ENCODE measurements at places on chromosomes 1 and 21.

DNA sequence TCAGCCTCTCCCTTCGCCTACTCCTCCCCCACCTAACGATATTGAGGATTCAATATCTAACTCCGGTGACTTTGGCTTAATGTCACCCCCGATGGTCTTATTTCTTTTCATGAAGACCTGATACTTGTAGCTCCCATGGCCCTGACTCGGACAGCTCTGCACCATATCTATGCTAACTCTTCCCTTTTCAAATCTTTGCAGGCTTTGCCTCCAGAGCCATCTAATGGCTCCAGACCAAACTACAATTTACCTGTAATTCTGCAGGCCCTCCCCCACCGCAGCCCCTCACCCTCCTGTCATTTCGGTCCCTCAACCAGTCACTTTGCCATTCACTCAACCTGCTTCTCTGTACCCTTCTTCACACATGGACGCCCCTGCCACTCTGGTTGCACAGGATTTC lies 7.9 kb upstream of the GSTM5 start:
- DNase-seq: no peak

- peak; percentile 31 for DNase-seq
Observed at GRCh38 chr21:33069994-33070743, at the start of gene OLIG1. Gene OLIG1 (plus strand): TSS chr21:33070141. CDS start chr21:33070247, 106 bp downstream.

- no peak for DNase-seq
Observed at GRCh38 chr1:178599745-178600144, 86.8 kb downstream of the TEX35 start.

DNA sequence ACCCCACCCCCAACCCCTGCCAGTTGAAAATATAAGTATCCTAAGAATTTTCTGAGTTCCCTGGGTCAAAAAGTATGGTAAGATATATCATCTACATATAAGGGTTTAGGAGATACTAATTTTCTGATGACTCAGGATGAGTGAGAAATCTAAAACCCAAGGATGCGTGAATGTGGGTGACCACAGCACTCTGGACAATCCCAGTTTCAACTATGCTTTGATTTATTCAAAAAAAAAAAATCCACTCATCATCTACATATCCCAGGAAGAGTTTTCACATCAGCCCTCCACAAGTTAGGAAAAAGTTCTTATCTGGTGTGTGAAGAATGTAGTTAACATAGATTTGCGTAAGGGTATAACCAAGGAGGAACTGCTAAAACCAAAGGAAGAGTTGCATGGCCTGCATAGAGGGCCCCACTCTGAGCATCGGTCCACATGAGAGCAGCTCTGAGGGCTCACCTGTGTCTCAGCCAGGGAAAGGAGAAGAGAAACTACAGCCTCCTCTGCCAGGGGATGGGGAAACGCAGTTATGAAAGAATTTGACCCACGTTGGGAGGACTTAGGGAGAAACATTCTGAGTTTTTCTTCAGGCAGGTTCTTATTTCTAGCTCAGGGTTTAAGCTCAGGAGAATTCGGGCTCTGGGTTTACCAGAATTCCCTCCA lies 18.8 kb downstream of the LAMB3 start:
- no peak for DNase-seq

DNA sequence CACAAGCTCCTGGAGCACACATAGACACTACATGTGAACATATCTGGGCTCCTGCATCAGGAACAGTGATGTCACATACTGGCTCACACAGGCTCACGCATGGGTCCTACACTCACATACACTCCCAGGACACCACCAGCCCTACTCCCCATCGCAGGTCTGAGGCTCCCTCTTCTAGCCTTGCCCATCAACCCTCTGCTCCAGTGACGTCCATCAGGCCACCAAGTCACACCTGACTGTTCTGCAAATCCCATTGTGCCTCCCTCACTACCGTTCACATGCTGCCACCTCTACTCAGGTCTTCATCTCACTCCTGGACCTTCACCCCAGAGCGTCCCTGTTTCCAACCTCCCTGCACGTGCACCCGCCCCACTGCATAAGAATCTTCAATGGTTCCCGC lies 18.1 kb downstream of the TFAP2E start:
- no peak for DNase-seq

Data from RWPE1 (cell line).